Cortex of kidney (tissue), 1 donor: ENCODE measurements at places on chromosomes 13 and 19.

GRCh38 chr13:95378603-95379002 lies 77.4 kb upstream of the ABCC4 start:
- DNase-seq, result no peak

- no peak for DNase-seq
Observed at GRCh38 chr13:100667894-100668293, 6.7 kb downstream of the TMTC4 start.

- no peak for DNase-seq
Observed at GRCh38 chr19:12093777-12094176, 29.2 kb downstream of the ZNF844 start.

DNA sequence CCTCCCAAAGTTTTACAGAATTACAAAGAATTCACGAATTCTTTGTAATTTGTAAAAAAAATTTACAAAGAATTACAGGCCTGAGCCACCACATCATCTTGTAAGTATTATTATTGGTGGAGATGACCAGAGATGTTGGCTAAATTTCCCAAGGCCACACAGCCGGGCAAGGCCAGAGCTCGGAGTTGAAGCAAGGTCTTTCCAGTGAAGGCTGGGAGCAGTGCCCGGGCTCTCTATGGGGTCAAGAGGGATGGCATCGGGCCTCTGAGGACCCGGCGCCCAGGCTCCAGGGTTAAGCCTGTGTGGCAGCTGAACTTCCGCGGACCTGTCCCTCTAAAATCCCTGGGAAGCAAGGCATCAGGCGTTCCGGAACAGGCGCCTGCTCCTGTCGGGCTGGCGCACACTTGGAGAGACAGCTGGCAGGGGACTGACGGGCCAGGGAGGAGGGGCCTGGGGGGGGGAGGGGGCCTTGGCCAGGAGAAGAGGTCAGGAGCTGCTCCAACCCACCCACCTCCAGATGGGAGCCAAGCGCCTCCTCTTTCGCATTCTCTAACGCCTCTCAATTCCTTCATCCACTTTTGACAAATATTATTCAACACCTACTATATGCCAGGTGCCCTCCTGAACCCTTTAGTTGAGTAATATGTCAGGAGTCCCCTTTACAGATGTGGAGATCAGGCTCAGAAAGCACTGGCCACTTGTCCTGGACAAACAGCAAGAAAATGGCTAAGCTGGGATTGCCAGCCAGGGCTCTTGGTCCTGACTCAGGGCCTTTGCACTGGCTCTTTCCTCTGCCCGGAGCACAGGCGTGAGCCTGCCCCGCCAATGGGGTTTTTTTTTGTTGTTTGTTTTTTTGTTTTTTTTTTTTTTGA lies 36.8 kb upstream of the SEMA6B start:
- no peak for DNase-seq

- no peak for DNase-seq
Observed at GRCh38 chr19:17103177-17103576, 27.6 kb downstream of the MYO9B start.

DNA sequence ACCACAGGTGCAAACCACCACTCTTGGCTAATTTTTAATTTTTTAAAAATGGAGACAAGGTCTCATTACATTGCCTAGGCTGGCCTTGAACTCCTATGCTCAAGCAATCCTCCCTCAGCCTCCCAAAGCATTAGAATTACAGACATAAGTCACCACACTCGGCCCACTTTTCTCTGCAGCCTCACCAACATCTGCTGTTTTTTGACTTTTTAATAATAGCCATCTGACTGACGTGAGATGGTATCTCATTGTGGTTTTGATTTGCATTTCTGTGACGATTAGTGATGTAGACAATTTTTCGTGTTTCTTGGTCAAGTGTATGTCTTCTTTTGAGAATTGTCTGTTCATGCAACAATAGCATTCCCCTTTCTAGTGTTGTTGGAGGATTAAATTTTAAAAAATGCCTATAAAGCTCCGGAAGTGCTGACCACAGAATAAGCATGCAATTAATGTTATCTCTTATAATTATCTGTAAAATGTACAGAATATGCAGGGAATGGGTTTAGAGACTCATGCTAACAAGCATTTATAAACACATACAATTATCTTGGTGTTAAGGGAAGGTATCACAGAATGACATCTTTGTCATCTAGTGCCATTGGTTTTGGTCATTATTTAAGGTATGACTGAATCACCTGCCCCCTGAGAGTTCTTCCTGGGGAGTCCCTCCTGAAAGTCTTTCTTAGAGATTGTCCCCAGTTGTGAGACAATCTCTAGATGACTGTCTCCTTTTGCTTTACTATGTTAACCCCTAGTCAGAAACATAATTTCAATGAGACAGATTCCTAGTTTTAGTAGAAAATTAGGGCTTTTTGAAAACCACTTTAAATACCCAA lies 118.5 kb upstream of the SERTM1 start:
- DNase-seq, result no peak

DNA sequence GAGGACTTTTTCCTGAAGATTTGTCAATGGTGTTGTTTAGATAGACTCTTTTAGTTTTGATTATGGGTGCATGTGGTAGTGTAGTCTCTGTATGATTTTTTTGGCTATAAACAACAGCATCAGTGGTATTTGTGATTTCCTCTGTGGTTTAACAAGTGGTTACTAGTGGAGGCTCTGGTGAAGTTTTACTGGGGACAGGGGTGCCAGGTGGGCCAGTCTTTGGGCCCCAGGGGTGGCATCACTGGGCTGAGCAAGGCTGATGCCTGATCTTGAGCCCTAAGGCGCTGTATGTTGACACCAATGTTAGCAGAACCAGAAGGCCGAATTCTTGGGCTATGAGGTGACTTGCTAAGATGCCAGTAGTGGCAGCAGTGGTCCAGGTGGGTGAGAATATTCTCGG lies 811.4 kb downstream of the DACH1 start:
- no peak for DNase-seq

DNA sequence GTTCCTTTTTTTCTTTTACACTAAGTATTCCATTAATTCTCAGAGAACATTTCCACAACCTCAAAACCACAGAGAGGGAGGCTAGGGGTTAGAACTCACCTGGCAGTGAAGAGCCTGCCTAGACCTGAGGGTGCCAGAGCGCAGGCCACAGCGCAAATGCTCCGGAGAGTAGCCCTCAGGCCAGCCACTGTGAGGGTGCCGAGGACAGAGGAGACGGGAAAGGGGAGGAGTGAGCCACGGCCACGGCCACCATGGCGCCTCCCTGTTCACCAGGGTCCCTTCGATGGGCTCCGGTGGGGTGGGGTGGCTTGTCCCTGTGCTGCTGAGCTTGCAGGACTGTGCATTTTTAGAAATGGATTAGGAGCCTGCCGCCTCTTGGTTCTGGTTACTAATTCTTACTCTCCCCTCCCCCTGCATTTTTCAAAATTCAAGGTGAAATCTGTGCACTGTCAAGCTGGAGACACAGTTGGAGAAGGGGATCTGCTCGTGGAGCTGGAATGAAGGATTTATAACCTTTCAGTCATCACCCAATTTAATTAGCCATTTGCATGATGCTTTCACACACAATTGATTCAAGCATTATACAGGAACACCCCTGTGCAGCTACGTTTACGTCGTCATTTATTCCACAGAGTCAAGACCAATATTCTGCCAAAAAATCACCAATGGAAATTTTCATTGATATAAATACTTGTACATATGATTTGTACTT lies 58.8 kb downstream of the GGACT start:
- no peak for DNase-seq

DNA sequence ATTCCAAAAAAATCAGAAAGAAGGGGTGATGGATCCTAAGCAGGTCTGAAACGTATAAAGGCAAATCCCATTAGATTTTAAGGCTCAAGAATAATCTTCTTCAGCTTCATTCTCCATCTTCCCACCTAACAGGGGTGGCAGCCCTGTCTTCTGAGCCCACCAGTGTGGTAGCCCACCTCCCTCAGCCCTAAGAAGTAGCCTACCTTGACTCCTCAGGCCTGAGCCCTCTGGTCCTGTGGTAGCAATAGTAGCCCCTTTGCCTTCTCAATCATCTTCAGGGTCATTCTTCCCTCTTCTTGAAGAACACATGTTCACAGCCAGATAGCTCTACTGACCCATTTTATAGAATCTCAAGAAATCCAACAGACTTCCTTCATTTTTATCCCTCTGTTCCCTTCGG lies 33.7 kb downstream of the N4BP2L2 start:
- DNase-seq, result no peak

- DNase-seq, result no peak
Observed at GRCh38 chr19:7215176-7215575, 79.0 kb downstream of the INSR start.

- no peak for DNase-seq
Observed at GRCh38 chr19:49682274-49682673, 5.2 kb downstream of the PRMT1 start.

DNA sequence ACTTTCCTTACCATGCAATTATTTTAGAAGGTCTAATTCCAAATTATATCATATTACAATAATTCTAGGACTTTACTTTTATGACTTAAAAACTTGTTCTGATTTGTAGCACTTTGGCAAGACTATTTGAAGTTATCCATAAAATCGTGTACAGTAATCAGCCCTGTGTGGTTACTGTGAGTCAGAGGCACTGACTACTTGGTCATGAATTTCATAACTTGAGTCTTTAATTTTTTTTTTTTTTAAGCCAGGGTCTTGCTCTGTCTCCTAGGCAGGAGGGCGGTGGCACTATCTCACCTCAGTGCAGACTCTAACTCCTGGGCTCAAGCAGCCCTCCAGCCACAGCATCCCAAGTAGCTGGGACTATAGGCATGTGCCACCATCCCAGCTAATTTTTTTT lies 1319.2 kb upstream of the SLC10A2 start:
- no peak for DNase-seq

DNA sequence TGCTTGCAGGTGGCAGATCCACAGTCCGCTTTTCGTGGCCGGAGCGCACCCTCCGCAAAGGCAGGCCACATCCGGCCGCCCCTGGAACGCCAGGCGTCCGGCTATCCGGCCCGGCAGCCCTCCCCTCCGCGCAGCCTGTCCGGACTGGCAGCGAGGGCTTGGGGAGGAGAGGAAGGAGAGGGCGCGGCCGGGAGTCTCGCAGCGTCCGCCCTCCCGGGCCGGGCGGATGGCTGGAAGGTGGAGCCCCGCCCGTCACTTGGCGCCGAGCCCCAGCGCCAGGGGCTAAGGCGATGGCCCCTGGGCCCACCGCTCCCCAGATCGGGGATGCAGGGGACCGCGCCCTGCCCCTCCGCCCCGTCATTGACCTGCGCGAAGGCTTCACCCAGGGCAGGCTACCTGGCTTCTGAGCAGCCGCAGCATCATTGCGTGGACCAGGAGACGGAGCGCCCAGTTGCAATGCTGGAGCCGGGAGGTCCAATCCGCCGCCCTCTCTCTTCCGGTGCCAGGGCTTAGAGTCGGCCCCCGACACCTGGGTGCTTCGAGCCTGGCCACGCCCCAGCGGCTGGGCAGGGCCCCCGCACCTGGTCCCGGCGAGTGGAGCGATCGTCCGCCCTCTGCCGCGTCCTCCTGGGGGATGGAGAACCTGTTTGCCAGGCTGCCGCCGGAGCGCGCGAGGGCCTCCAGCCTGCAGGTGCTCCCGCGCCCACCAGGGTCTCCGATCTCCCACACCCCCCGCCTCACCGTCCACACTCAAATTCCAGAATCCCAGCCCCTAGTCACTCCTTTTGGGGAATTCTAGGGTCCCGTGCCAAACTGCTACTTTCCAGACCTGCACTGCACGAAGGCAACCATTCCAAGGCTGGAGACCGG lies at the start of gene FUT1:
TSS of gene FUT1 (minus strand) at position 146 of the 870 bp plus-strand sequence. CDS start 1,360 bp downstream, outside the sequence.
- no peak for DNase-seq

DNA sequence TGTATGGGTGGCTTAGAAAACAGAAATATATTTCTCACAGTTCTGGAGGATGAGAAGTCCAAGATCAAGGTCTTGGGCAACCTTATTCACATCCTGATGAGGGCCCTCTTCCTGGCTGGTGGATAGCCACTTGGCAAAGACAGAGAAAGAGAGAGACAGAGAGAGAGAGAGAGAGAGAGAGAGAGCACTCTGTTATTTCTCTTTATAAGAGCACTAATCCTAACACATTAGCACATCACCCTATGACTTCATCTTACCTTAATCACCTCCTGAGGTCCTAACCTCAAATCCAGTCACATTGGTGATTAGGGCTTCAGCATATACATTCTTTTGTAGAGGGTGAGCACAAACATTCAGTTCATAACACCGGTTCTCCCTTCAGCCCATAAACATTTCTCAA lies 430.3 kb downstream of the EFNB2 start:
- no peak for DNase-seq

GRCh38 chr19:2423915-2424685 lies 3.3 kb downstream of the TIMM13 start:
- no peak for DNase-seq

GRCh38 chr19:4124638-4125037 lies 716 bp upstream of the MAP2K2 start:
- DNase-seq, result no peak

GRCh38 chr13:29903996-29904395 lies 53.6 kb upstream of the UBL3 start:
- DNase-seq, result no peak

DNA sequence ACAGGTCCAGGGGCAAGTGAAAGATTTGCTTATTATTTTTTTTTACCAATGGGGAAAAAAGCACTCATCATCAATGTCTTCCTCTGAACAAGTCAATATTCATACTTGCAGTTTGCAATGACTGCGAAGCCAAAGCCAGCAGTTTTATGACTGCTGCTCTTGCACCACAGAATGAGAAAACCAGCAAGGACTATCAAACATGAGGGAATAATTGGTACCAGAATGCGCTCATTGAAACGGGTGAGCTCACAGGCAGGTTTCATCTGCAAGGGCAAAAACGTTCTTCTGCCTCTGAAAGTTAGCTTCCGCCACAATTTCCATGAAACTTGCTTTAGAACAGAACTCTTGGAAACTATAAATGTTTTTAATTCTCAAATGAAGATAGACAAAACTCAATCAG lies 5.5 kb downstream of the DLEU7 start:
- DNase-seq, result no peak

DNA sequence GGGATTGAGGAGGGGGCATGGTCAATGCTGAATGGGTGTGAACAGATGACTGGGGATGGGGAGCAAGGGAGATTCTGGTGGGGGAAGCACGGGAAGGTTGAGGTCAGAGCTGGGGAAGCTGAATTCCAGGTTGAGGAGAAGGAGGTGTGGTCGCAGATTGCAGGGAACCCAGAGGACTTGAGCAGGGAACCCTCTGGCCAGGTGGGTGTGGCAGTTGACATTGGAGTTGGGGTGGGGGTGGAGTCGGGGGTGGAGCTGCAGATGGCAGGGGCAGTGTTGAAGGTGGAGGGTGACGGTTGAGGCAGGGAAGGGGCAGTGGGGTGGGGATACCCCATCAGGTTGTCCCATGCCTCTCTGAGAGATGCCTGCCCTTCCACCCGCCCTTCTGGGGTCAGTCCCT lies 94.7 kb downstream of the WTIP start:
- no peak for DNase-seq

GRCh38 chr13:98214008-98214643 lies 37.1 kb upstream of the RNF113B start:
- DNase-seq, result no peak

GRCh38 chr19:18861235-18861634 lies 29.5 kb downstream of the UPF1 start:
- no peak for DNase-seq

- no peak for DNase-seq
Observed at GRCh38 chr19:8593931-8594330, 16.6 kb downstream of the ADAMTS10 start.

- no peak for DNase-seq
Observed at GRCh38 chr19:18807861-18808331, 16.8 kb upstream of the COMP start.
